ENCODE measurements at places on chromosomes 1 and 21.

- no peak for DNase-seq
- no peaks in the 10 kb centered on the region for H3K27me3 ChIP-seq
- no peaks in the 10 kb centered on the region for H3K4me1 ChIP-seq
- H3K27ac ChIP-seq = peak overlapping the region; percentile 55
- H3K36me3 ChIP-seq = peaks cover 9% of the 10 kb centered on the region
Measured at GRCh38 chr1:52955129-52955970, 28.3 kb downstream of the SCP2 start.

DNA sequence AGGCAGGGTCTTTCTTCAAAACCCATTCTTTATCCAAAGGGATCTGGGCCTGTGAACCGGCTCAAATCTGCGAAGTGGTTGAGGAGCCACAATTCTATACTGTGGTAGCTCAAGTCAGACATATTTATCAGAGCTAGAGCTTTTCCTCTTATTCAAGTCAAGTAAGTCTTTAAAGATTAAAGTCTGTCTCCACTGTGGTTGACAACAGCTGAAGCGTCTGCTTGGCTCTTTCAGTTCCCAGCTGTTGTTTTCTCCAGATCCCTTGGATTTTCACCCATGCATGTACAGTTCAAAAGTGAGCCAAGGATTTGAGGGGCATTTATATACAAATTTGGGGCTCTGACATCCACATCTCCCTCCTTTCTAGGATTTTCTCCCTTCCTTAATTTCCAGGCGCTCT is 66.9 kb downstream of the C1orf185 start:
- H3K4me3 ChIP-seq = no peak overlapping the region
- DNase-seq = no peak
- H3K4me1 ChIP-seq = no peaks in the 10 kb centered on the region
- no peaks in the 10 kb centered on the region for H3K36me3 ChIP-seq
- no peak overlapping the region for H3K27ac ChIP-seq
- no peaks in the 10 kb centered on the region for H3K27me3 ChIP-seq

- no peaks in the 10 kb centered on the region for H3K27me3 ChIP-seq
- DNase-seq = no peak
- no peak overlapping the region for H3K27ac ChIP-seq
- H3K4me1 ChIP-seq = no peaks in the 10 kb centered on the region
- H3K36me3 ChIP-seq = no peaks in the 10 kb centered on the region
Measured at GRCh38 chr1:234065794-234066447, 161.4 kb downstream of the SLC35F3 start.

DNA sequence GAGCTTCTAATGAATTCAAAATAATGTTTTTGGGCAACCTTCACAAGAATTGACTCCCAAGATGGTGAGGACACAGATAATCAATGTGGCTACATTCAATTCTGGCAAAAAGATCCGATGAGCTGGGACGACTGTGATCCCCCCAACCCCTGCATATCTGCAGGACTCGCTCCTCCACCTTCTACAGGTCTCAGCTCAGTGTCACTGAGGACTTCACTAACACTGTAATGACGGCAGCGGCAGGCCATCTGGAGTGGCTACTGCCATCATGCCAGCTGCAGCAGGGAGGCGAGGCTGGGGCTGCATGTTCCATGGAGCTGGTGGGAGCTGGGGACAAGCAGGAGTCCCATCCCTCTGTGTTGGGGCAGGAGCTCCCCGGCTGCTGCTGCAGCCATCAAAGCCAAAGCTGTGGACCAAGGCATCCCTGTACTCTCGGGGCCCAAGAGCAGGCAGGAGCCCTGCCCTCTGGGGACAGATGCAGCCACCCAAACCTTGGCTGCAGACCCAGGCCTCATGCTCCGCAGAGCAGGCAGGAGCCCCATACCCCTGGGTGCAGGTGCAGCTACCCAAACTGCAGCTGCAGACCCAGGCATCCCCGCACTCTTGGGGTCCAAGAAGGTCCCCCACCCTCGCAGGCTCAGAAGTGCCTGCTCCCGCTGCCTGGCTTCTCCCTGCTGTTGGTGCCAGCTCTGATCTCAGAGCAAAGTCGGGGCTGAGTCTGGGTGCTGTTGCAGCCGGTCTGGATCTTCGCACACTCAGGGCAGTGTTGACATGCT is 12.2 kb upstream of the DHRS3 start:
- H3K27me3 ChIP-seq = no peaks in the 10 kb centered on the region
- H3K36me3 ChIP-seq = no peaks in the 10 kb centered on the region
- no peak overlapping the region for H3K4me3 ChIP-seq
- no peaks in the 10 kb centered on the region for H3K4me1 ChIP-seq
- no peak overlapping the region for H3K27ac ChIP-seq

GRCh38 chr21:15010645-15011044 is 54.2 kb downstream of the NRIP1 start:
- no peaks in the 10 kb centered on the region for H3K36me3 ChIP-seq
- peaks cover 54% of the 10 kb centered on the region for H3K4me1 ChIP-seq
- H3K4me3 ChIP-seq = no peak overlapping the region
- H3K27ac ChIP-seq = no peak overlapping the region
- DNase-seq = no peak

GRCh38 chr1:162663589-162664106 is 31.4 kb downstream of the DDR2 start:
- H3K4me3 ChIP-seq = no peak overlapping the region
- no peaks in the 10 kb centered on the region for H3K36me3 ChIP-seq
- H3K4me1 ChIP-seq = peaks cover 6% of the 10 kb centered on the region
- H3K27me3 ChIP-seq = no peaks in the 10 kb centered on the region
- peak overlapping the region; percentile 46 for H3K27ac ChIP-seq
- DNase-seq = no peak

GRCh38 chr1:78410643-78411042 is 80.1 kb upstream of the PTGFR start:
- no peak overlapping the region for H3K4me3 ChIP-seq
- H3K27ac ChIP-seq = no peak overlapping the region
- no peak for DNase-seq

GRCh38 chr1:177054542-177054941 is 110.0 kb downstream of the ASTN1 start:
- no peak overlapping the region for H3K4me3 ChIP-seq
- no peaks in the 10 kb centered on the region for H3K4me1 ChIP-seq
- no peaks in the 10 kb centered on the region for H3K27me3 ChIP-seq

DNA sequence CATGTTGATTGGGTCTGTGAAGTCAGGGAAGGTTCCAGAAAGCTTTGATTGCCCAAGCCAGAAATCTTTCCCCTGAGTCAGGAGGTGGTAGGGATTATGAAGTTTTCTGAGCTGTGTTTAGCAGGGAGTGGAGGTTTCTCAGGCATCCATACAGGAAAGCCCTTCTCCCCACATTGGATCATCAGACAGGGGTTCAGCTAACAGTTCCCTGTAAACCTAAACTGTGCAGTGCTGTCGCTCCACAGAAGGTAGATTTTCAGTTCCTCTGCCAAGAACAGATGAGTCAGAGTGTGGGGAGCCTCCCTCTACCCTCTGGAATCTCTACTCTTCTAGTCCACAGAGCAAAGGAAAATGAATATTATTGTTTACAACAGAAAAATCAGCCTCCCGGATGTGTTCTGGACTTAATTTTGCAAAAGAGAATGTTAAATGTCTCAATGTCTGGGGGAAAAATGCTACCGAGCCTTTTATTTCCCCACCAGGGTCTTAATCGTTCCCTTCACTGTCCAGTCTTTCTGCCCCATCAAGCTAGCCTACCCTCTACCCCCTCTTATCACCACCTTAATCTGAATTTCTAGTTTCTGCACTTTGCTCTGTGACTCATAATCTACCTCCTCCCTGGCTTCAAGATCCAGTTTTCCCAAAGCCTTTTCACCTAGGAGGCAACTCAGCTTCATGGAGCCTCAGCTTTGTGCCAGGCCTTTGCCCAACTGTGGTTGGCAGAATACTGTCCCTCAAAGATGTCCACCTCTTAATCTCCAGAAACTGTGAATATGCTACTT is 355.6 kb downstream of the PRDM2 start:
- no peak overlapping the region for H3K4me3 ChIP-seq
- no peak for DNase-seq
- H3K4me1 ChIP-seq = peaks cover 8% of the 10 kb centered on the region
- no peaks in the 10 kb centered on the region for H3K27me3 ChIP-seq
- H3K27ac ChIP-seq = peak overlapping the region; percentile 15
- H3K36me3 ChIP-seq = no peaks in the 10 kb centered on the region

- H3K27me3 ChIP-seq = no peaks in the 10 kb centered on the region
- no peak overlapping the region for H3K4me3 ChIP-seq
- H3K27ac ChIP-seq = no peak overlapping the region
- H3K36me3 ChIP-seq = no peaks in the 10 kb centered on the region
Measured at GRCh38 chr1:155044812-155045657, 6.1 kb upstream of the ADAM15 start.

- H3K27me3 ChIP-seq = no peaks in the 10 kb centered on the region
- H3K36me3 ChIP-seq = no peaks in the 10 kb centered on the region
Measured at GRCh38 chr1:33876970-33877650, 13.2 kb downstream of the HMGB4 start.

GRCh38 chr1:67719329-67720196 is 34.6 kb downstream of the GADD45A start:
- no peaks in the 10 kb centered on the region for H3K36me3 ChIP-seq
- DNase-seq = no peak
- no peak overlapping the region for H3K4me3 ChIP-seq

DNA sequence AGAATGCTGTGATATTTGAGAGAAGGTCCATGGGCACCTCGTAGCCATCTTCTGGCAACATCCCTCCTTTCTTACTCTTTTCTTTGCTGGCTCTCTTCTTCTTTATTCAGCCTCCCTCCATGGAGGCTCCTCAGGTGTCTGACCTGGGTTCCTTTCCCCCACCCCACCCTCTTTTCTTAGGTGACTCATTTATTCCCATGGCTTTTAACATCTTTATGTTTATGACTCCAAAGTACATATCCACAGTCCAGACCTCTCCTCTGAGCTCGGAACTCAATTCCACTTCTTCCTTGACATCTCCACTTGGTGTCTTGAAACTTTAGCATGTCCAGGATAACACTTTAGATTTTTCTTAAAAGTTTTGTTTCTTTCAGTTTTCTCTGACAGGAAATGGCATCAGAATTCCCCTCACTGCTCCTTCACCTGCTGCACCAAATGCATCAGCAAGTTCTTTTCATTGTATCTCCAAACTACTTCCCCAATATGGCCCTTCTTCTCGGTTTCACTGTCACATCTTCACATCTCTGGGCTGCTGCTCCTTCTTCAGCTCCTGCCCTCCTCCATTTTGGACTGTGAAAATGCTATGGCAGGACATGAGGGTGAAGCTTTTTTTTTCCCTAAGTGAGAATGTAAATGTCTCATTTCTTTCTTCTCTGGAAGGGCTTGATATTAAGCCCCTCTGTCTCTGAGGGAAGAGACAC is 95.9 kb downstream of the GIPC2 start:
- no peaks in the 10 kb centered on the region for H3K4me1 ChIP-seq
- H3K4me3 ChIP-seq = no peak overlapping the region
- no peak overlapping the region for H3K27ac ChIP-seq
- DNase-seq = no peak

GRCh38 chr1:24199291-24199900 is 12.3 kb upstream of the IFNLR1 start:
- H3K27ac ChIP-seq = no peak overlapping the region
- H3K27me3 ChIP-seq = no peaks in the 10 kb centered on the region
- H3K4me1 ChIP-seq = peaks cover 18% of the 10 kb centered on the region
- DNase-seq = no peak

- H3K4me3 ChIP-seq = no peak overlapping the region
- no peaks in the 10 kb centered on the region for H3K27me3 ChIP-seq
- peak overlapping the region; percentile 28 for H3K27ac ChIP-seq
- peaks cover 32% of the 10 kb centered on the region for H3K4me1 ChIP-seq
- no peaks in the 10 kb centered on the region for H3K36me3 ChIP-seq
Measured at GRCh38 chr1:204461331-204462228, 33.0 kb downstream of the PIK3C2B start.

- no peak overlapping the region for H3K27ac ChIP-seq
- no peak overlapping the region for H3K4me3 ChIP-seq
- no peak for DNase-seq
- H3K27me3 ChIP-seq = no peaks in the 10 kb centered on the region
- no peaks in the 10 kb centered on the region for H3K36me3 ChIP-seq
Measured at GRCh38 chr1:34642679-34643078, 112.2 kb upstream of the GJB5 start.

- DNase-seq = no peak
- H3K27me3 ChIP-seq = no peaks in the 10 kb centered on the region
- H3K36me3 ChIP-seq = no peaks in the 10 kb centered on the region
Measured at GRCh38 chr1:154557939-154558719, at the start of gene UBE2Q1. Gene UBE2Q1 (minus strand): TSS chr1:154558662. CDS start chr1:154558553, 109 bp downstream.
